ENCODE measurements at places on chromosomes 12 and 14.

- DNase-seq, result no peak
These were observed 24.1 kb upstream of the SLC6A13 start for GRCh38 chr12:286531-287300.

GRCh38 chr12:116734156-116734768 lies 3.6 kb downstream of the SPRING1 start:
- DNase-seq, result no peak

DNA sequence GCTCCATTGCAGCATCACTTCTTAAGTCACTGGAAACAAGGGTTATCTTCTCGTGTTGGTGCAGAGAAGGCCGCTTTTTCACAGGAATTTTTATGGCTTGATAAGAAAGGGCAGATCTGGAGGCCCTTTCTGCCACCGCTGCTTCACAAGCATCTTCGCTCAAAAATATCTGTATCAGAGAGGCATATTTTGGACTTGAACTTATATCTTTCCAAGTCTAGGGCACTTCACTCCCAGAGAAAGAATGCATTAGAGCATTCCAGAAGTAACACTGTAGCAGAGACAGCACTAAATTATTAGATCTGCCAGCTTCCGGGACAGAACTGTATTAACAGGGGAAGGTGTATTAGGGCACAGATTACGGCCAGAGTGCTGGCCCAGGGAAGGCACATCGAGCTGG lies 151.7 kb upstream of the AMIGO2 start:
- DNase-seq, result no peak

DNA sequence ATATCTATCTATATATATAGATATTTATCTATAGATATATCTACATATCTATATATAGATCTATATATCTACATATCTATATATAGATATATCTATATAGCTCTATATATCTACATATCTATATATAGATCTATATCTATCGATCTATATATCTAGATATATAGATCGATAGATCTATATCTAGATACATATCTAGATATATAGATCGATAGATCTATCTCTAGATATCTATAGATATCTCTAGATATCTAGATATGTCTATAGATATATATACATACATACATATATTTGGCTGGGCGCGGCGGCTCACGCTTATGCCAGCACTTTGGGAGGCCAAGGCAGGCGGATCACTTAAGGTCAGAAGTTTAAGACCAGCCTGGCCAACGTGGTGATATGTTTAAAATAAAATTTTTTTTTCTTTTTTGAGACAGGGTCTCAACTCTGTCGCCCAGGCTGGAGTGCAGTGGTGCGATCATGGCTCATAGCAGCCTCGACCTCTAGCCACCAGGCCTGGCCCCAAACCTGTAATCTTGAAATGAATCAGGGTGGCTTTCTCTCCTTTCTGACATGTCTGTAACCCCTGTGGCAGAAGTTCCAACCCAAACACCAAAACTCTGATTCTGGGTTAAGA lies 18.1 kb downstream of the ARPC3 start:
- no peak for DNase-seq

DNA sequence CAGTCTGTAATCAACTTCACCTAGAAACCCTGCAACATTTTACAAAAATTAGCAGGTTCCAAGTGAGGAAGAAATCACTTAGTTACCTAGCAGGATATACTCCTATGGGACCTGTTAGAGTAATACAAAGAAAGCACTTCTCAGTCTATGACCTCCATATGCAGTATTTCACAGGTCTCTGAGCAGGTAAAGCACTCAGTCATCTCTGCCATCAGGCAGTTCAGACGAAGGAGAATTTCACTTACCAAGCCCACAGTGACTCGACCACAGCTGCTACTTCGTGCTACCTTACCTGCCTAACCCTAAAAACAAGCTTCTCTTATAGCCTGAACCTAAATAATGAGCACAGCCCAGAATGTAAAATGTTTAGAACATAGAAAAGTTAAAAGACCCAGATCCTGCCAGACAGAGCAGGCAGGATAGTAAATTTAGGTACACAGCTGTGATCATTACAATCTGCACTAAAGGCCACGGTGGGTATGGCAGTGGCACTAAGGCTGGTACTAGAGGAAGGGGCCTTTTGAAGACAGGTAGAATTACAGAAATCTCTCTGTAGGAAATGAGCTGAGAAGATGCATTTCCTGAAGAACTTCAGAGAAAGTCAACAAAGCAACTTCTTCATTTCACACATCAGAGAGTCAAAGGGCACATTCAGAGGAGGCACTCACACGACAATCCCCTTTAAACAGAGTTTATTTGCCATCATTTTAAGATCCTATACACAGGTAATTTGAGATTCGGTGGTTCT lies 35.7 kb downstream of the DCAF5 start:
- no peak for DNase-seq

GRCh38 chr14:91636604-91637003 lies 95.3 kb downstream of the CATSPERB start:
- no peak for DNase-seq

GRCh38 chr14:67265131-67265530 lies 23.9 kb downstream of the PALS1 start:
- no peak for DNase-seq

- no peak for DNase-seq
These were observed at the start of gene OR4K17 for GRCh38 chr14:20110438-20110837. Gene OR4K17 (plus strand): TSS chr14:20110739. CDS start chr14:20117500, 6,761 bp downstream.

DNA sequence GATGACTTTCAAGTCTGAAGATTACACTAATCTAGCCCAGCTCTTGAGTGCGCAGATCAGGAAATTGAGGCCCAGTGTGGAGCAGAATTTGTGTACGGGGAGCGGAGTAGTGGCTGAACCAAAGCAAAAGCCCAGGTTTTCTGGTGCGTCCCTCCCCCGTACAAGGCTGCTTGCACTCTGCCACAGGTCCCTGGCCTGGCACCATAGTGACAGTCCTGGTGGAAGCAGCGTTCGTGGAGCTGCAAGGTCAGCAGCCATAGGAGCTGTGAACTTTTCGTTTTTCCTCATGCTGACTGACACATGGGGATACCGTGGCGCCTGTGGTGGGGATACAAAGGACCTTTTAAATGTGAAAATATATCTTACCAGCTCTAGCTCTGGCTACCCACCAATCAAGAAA lies 1.7 kb downstream of the EVL start:
- DNase-seq, result no peak

DNA sequence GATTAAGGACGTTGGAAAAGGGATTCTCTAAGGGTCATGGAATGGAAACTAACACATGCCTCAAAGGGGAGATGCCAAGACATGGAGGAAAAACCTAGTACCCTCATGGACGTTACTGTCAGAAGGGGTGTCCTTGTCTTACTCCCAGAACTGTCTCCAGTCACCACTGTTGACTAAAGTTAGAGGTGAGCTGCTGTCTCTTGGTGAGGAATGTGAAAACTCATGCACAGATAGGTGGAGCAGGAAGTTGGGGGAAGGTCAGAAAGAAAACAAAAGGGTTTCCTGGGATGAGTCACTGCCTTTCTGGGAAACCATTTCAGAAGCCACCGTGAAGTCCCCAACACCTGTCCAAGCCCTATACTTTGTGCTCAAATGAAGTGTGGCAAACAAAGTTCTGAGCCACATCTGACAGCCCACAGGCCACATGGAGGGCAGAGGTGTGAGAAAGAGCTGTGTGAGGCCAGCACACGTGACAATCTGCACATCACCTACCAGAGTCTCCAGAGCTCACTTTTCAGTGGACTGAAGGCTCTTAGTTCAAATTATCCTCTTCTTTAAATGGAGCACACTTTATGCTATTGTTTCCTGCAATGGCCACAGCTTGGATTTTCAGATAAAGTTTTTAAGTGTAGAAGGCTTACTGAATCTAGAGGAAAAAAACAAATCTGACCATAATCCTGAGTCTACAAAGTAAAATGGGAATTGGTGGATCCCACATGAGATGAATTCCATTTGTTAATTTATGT lies 92.9 kb upstream of the EGLN3 start:
- peak; percentile 22 for DNase-seq

GRCh38 chr12:66768293-66768692 lies 89.4 kb upstream of the GRIP1 start:
- DNase-seq, result no peak

- no peak for DNase-seq
These were observed 258.7 kb downstream of the EMP1 start for GRCh38 chr12:13454991-13455777.

DNA sequence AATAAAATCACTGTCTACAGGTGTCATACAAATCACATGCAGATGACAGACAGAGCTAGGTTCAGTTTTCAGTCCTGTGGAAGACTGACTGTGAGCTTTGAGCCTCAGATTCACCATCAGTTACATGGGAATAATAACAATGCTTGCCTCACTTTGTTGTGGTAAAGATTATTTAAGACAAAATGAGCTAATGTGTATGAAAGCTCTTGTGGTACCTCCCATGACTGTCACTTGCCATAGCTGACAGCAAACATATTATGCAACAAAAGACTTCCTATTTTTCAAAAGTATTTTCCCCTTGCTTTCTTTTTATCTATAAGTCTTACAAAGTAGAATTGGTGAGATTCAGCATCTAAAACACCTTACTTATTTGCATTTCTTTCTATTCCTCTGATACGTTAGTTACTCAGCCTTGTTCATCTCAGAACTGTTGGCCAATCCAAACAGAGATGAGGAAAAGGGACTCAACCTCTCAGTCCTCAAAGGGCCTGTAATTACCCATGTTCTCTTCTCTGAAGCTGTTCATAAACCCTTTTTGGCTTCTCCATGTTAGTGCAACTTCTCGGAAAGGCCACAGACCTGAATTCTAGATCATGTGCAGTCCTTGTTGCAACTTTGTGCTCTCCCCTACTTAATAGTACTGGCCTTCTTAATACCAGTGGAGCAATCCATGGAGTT lies 8.8 kb upstream of the DDHD1 start:
- DNase-seq, result no peak

- DNase-seq, result peak; percentile 36
These were observed 14.1 kb downstream of the SUSD6 start for GRCh38 chr14:69625299-69626131.

GRCh38 chr12:132449565-132450417 lies 40.2 kb upstream of the FBRSL1 start:
- DNase-seq, result no peak

DNA sequence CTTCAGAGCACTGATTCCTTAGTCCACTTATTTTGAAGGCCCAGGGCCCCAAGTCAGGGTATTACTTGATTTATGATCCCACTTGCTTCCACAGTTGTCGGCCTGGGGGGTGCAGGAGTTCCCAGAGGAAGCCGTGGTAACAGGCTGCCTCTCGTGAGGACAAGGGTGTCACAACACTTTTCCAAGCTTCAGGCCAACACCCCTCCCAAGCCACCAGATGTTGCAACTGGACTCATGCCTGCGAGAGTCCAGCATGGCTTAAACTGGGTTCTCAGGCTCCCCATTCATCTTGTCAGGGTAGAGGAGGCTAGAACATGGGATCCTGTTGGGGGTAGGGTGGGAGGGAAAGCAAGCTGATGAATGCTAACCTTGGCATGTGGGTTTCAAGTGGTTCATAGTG lies 56.1 kb downstream of the BMP4 start:
- DNase-seq, result no peak

GRCh38 chr12:108333898-108334699 lies 5.0 kb downstream of the CMKLR1 start:
- peak; percentile 8 for DNase-seq

- DNase-seq, result no peak
These were observed 203.7 kb downstream of the CACNA1C start for GRCh38 chr12:2256453-2256852.

- no peak for DNase-seq
These were observed 8.6 kb downstream of the ZNF219 start for GRCh38 chr14:21089877-21090193.

GRCh38 chr14:77320238-77320935 lies at the start of gene POMT2:
Gene POMT2 (minus strand): TSS chr14:77320883. CDS start chr14:77320681, 202 bp downstream.
- peak; percentile 82 for DNase-seq

DNA sequence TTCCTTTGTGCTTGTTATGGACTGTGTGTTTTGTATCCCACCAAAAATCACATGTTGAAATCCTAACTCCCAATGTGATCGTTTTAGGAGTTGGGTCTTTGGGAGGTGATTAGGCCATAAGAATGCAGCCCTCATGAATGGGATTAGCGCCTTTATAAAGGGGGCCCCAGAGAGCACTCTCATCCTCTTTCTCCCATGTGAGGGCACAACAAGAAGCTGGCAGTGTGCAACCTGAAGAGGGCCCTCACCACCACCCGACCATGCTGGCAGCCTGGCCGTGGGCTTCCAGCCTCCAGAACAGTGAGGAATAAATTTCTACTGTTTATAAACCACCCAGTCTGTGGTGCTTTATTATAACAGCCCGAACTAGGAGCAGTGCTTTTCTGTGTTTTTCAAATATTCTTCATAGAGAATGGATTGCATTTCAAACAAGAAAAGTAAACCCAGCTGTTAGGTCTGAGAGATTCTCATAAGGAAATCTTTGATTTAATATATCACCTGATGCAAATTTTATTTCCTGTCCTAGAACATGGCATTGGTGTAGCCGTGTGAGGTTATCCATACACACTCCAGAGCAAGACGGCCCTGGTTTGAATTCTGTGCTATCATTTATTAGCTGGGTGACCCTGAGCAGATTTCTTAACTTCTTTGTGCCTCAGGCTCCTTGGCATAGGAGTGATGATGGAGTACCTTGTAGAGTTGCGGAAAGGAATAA lies 27.8 kb downstream of the HSPB8 start:
- DNase-seq, result no peak

DNA sequence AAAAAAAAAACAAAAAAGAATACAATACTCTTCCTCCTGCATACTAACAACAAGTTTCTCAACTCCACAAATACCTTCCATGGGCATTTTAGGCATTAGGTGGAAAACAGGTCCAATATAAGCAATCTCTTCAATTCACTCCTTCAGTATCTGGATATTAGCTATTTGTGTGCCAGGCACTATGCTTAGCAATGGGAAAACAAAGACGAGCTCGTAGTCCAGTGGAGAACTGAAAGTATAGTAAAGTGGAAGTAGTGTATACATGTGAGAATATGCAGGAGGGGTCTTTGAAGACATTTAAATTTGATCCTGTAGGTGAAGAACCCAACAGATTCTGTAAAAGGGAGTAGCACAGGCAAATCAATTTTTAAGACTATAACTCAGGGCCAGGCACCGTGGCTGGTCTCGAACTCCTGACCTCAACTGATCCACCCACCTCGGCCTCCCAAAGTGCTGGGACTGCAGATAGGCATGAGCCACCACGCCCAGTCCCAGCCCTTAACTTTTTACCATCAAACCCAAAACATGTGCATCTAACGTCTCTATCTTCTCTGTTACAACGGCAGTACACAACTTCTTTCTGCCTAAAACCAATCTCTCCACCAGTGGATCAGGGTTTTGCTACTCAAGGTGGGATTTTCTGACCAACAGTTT lies 10.6 kb downstream of the HECTD1 start:
- no peak for DNase-seq

DNA sequence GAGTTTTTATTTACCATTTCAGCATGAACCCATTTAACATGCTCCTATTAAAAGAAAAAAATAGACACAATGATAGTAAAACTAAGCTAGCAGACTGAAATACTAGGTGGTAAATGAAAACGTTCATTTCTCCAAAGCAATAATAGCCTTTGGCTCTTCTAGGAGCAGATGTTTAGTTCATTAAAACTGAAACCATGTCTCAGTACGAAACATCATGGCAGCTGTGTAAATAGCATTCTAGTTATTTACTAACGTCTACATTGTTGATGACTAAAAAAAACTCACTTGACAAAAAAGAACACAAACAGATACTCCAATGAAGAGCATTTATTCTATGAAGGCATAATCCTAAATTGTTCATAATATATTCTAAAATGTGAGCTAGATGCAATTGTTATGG lies 17.9 kb downstream of the RECQL start:
- DNase-seq, result no peak

- DNase-seq, result no peak
These were observed 22.2 kb upstream of the BEGAIN start for GRCh38 chr14:100609331-100609870.

Measured in stimulated activated CD8-positive, alpha-beta memory T cell treated with anti-CD3 and anti-CD28 coated beads, Interleukin-2, amount 100 ng/mL, for 1 hour (primary cell).